ENCODE measurements at places on chromosomes 1 and 21. TPM values are rescaled to one million over a fixed set of nuclear protein-coding genes. Genes with fewer than 3 reads are reported as not detected.

The HEYL gene
- not detected for total RNA-seq

The CFHR2 gene
- not detected for total RNA-seq

The SRGAP2B gene
- total RNA-seq: 15.8 TPM

The CYP4A11 gene
- not detected for total RNA-seq

The MSH4 gene
- not detected for total RNA-seq

The CYP4B1 gene
- not detected for total RNA-seq

The CELA2B gene
- total RNA-seq: not detected

The CR1L gene
- not detected for total RNA-seq

The CLCA4 gene
- not detected for total RNA-seq

DNA sequence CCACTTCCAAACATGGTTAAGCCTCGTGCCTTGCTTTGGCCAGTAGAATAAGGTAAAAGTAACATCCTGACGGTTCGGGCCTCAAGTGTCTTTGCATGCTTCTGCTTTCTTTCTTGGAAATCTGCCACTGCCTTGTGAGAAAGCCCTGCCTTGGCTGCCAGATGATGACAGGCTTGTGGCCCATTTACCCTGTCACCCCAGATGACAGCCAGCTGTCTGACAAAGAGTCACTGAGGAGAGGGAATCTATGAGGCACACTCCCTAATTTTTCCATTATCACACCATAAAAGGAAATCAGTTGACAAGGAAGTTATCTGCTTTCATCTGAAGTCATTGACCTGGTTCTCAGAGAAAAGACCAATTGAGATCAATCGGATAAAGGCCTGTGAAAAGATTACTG, 199.8 kb downstream of the USH2A start:
- H3K27ac ChIP-seq: no peak overlapping the region
- no peak overlapping the region for H3K4me3 ChIP-seq
- peaks cover 4% of the 10 kb centered on the region for H3K4me1 ChIP-seq
- DNase-seq: no peak
- H3K36me3 ChIP-seq: no peaks in the 10 kb centered on the region

DNA sequence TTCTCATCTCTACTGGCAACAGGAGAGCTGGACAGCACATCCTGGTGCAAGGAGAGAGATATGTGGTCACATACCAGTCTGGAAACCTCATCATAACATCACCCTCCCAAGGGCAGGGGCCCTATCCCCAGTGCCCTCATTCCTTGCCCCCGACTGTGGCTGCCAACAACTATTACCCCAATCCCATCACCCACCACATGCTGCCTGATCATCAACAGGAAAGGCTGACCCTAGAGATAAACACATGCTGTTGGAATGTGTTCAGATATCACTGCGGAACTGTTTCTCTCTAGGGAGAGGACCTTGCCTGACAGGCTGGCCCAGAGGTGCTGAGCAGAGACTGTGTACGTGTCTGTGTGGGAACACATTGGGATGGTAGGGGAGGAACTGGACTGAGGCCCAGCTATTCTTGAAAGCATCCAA, 4.5 kb upstream of the INKA2 start:
- peaks cover 8% of the 10 kb centered on the region for H3K4me1 ChIP-seq
- H3K27ac ChIP-seq: no peak overlapping the region
- no peak overlapping the region for H3K4me3 ChIP-seq
- DNase-seq: no peak

DNA sequence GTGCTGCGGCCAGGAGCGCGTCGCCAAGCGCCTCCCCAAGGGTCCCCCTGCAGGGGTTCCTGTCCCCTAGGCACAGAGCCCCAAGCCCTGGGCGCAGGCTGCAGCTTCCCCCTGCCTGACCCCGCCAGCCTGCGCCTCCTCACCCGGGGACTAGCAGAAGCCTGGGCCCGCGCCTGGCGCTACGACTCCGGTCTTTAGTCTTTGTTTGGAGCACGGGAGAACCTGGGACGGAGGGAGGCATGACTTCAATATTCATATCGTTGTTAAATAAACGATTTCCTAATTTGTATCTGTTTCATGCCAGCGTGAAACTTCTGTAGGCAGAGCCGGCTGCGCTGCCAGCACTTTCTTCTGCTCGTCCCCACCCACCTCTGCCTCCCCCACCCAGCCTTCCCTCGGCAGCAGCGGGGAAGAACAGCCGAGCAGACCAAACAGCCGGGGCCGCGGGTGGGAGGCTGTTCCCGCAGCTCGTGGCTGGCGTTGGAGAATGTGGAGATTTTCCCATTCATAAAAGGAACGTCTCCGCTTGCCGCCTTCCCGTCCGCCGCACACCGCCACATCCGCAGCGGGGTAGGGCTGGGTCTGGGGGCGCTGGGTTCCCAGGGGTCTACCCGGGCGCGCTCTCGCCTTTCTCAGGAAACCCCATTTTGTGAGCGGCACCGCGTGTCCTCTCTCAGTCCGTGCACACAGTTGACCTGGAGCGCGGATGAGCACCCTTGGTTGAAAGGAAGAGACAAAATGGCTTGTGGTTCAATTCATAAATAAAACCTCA, 777 bp upstream of the TRIM67 start:
- no peak overlapping the region for H3K27ac ChIP-seq
- H3K36me3 ChIP-seq: no peaks in the 10 kb centered on the region
- no peak for DNase-seq
- H3K27me3 ChIP-seq: no peaks in the 10 kb centered on the region
- H3K4me1 ChIP-seq: no peaks in the 10 kb centered on the region

DNA sequence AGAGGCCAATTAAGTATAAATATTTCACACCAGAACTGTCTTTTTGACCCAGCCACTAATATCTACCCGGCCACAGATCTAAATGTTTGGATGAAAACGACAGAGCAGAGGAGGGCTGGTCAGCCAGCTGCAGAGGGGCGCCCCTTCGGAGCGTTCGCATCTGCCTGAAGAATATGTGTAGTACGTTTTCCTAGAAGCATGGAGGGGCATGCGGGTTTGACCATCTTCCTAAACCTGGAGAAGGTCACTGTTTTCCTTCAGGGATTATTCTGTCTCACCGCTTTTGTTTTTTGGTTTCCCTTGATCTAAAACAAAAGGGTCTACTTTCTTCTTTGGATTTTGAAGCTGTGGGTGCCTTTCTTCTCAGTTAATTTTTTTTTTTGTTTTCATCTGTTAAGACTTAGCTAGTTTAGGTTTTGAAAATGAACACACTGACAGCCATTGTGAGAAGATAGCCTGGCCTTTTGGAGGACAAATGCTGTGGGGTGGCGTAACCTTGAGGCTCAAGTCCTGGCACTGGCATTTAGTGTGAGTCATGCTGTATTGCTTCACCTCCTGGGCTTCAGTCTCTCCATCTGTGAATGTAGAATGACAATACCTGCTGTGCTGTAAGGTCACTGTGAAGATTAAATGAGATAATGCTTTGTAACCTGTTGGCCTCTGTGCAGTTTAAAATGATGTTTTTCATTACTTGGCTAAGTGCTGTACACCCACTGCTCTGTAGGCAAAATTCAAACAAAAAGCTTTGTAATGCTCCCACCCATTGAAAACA, 74.1 kb upstream of the IRF2BP2 start:
- no peak overlapping the region for H3K27ac ChIP-seq
- no peaks in the 10 kb centered on the region for H3K27me3 ChIP-seq
- H3K36me3 ChIP-seq: no peaks in the 10 kb centered on the region
- no peak for DNase-seq
- H3K4me3 ChIP-seq: no peak overlapping the region
- no peaks in the 10 kb centered on the region for H3K4me1 ChIP-seq

- H3K4me3 ChIP-seq: peak overlapping the region; percentile 31
- DNase-seq: peak; percentile 89
- H3K27ac ChIP-seq: peak overlapping the region; percentile 74
- no peaks in the 10 kb centered on the region for H3K27me3 ChIP-seq
- H3K36me3 ChIP-seq: no peaks in the 10 kb centered on the region
Measured at GRCh38 chr1:52636721-52637695, 4.0 kb downstream of the SHISAL2A start.

DNA sequence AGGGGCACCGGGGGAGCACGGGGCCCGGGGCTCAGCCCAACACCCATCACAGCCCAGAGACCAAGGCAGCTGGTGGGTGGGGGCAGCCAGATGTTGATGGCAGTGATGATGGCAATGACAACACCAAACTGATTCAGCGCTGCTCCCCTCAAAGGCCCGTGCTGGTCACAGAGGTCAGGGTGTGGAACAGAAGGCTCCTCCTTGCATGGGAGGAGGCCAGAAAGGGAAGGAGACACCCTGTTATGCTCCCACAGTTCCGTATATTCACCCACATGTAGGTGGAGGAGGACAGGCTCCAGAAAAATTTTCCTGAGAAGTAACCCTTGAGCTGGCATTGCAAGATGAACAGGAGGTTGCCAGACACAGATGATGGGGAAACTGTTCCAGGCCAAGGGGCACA, 414 bp downstream of the GUCA2B start:
- H3K4me1 ChIP-seq: no peaks in the 10 kb centered on the region
- no peaks in the 10 kb centered on the region for H3K27me3 ChIP-seq
- no peak overlapping the region for H3K27ac ChIP-seq

GRCh38 chr1:54091666-54092065, 38.3 kb downstream of the TCEANC2 start:
- H3K27ac ChIP-seq: no peak overlapping the region
- H3K27me3 ChIP-seq: no peaks in the 10 kb centered on the region
- DNase-seq: no peak
- no peaks in the 10 kb centered on the region for H3K36me3 ChIP-seq

DNA sequence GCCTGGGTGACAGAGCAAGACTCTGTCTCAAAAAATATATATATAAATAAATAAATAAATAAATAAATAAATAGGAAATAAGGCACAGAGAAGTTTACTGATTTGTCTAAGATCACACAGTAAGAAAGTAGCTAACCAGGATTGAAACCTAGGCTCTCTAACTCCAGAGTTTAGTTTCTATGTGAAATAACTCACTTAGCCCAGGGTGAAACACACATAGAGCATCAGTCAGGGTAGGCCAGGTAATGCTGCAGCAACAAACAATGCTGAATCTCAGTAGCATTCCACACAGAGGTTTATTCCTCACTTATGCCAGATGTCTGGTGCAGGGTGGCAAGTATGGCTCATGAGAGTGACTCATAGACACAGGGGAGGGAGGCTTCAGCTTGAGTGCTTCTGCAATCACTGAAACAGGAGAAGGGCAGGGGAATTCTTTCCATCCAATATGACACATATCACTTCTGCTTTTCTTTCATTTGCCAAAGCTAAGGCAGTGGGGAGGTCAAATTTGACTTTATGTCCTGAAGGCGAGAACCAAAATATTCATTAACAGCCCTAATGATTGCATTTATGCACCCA, 37.1 kb upstream of the KANK4 start:
- no peaks in the 10 kb centered on the region for H3K36me3 ChIP-seq
- H3K4me1 ChIP-seq: no peaks in the 10 kb centered on the region
- H3K4me3 ChIP-seq: no peak overlapping the region
- no peak overlapping the region for H3K27ac ChIP-seq

- H3K4me3 ChIP-seq: no peak overlapping the region
- no peak overlapping the region for H3K27ac ChIP-seq
- DNase-seq: no peak
- peaks cover 25% of the 10 kb centered on the region for H3K36me3 ChIP-seq
Measured at GRCh38 chr1:36008546-36009197, 75.2 kb upstream of the TEKT2 start.

GRCh38 chr1:90722874-90723589, 5.9 kb upstream of the BARHL2 start:
- no peak overlapping the region for H3K27ac ChIP-seq
- no peaks in the 10 kb centered on the region for H3K27me3 ChIP-seq
- H3K4me3 ChIP-seq: no peak overlapping the region

DNA sequence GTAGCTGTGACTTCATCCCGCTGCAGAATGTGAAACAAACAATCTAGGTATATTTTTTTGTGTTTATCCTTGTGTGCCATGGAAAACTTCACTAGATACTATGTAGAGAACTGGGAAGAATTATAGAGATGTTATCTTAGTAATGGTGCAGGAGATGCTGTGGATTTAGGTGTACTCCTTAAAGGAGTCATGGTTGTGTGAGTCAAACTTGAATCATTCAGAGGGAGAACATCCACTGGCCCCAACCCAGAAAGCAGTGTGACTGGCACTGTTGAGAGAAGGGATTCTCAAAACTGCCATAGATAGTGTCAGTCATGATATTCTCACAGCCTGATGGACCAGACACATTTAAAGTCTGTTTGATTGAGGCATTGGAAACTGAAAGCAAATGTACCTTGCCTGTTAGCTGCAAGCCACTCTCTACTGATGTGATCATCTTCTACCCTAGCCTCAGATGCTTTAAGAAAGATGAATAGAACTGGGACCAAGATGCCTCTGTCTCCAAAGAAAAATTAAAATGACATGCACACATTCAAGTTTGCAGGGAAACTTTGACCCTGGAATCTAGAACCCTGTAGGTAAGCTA, 754.6 kb downstream of the MRPL39 start:
- no peaks in the 10 kb centered on the region for H3K27me3 ChIP-seq
- no peak for DNase-seq
- H3K4me1 ChIP-seq: no peaks in the 10 kb centered on the region
- no peak overlapping the region for H3K27ac ChIP-seq
- H3K4me3 ChIP-seq: no peak overlapping the region

- H3K27me3 ChIP-seq: no peaks in the 10 kb centered on the region
- H3K4me1 ChIP-seq: no peaks in the 10 kb centered on the region
- DNase-seq: no peak
- no peak overlapping the region for H3K4me3 ChIP-seq
- H3K27ac ChIP-seq: no peak overlapping the region
- no peaks in the 10 kb centered on the region for H3K36me3 ChIP-seq
Measured at GRCh38 chr1:64471218-64472039, 1.5 kb downstream of the CACHD1 start.

DNA sequence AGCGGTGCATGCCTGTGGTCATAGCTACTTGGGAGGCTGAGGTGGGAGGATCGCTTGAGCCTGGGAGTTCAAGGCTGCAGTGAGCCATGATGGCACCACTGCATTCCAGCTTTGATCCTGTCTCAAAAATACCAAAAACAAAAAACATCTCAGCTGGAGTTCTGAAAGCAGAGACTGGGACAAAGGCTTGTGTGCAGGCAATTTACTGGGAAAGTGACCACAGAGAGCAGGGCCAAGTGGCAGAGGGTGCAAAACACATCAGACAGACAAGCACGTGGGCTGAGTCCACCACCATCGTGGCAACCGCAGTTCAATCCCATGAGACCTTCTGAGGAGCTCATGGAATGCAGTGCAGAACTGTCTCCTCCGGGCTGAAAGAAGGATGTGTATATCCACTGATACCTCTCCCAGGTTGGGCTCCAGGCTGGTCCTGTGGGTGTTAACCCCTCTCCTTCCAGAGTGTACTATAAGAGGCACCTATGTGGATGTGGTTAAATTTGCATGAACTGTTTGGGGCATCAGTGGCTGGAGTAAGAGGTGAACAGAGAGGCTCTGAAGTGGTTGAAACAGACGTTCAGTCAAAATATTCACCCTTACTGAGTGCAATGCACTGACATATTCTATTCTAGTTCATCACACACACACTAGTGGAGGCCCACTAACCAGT, 10.8 kb downstream of the PIGP start:
- peak overlapping the region; percentile 68 for H3K27ac ChIP-seq
- H3K36me3 ChIP-seq: 0 out of 2 replicates have a peak, but pooled peaks cover 3% of the 10 kb centered on the region
- H3K4me3 ChIP-seq: peak overlapping the region; percentile 50
- no peaks in the 10 kb centered on the region for H3K27me3 ChIP-seq
